Urinary bladder (tissue), 4 donors: ENCODE measurements at places on chromosomes 4 and X. TPM values are rescaled to one million over a fixed set of nuclear protein-coding genes. Genes with fewer than 3 reads are reported as not detected.

MGARP gene
- 1.5 TPM for polyA plus RNA-seq

PCDH11X gene
- 0.23 TPM for polyA plus RNA-seq

TMPRSS11F gene
- polyA plus RNA-seq = not detected

TBX22 gene
- polyA plus RNA-seq = not detected

NDNF gene
- 22.2 TPM for polyA plus RNA-seq

RPS6KA3 gene
- polyA plus RNA-seq = 20.2 TPM

PPARGC1A gene
- 1.3 TPM for polyA plus RNA-seq

ARFIP1 gene
- 23.4 TPM for polyA plus RNA-seq

SOWAHB gene
- polyA plus RNA-seq = 1.0 TPM

SORBS2 gene
- 493 TPM for polyA plus RNA-seq

CCDC158 gene
- 0.23 TPM for polyA plus RNA-seq

RADX gene
- polyA plus RNA-seq = 1.3 TPM

MAGEA4 gene
- not detected for polyA plus RNA-seq

POU4F2 gene
- polyA plus RNA-seq = not detected

SSX4 gene
- not detected for polyA plus RNA-seq

HPSE gene
- polyA plus RNA-seq = 1.2 TPM

GAB1 gene
- 11.4 TPM for polyA plus RNA-seq

MSANTD1 gene
- polyA plus RNA-seq = 0.24 TPM

CCSER1 gene
- 1.4 TPM for polyA plus RNA-seq

DOK7 gene
- polyA plus RNA-seq = 0.96 TPM

PCDH18 gene
- polyA plus RNA-seq = 28.7 TPM

HS3ST1 gene
- 15.8 TPM for polyA plus RNA-seq

SLC25A31 gene
- not detected for polyA plus RNA-seq

ZBED1 gene
- 28.2 TPM for polyA plus RNA-seq

CFAP47 gene
- 0.01 TPM for polyA plus RNA-seq

PNMA3 gene
- 0.08 TPM for polyA plus RNA-seq

GAGE12J gene
- not detected for polyA plus RNA-seq

CT45A8 gene
- not detected for polyA plus RNA-seq

PDS5A gene
- 25.5 TPM for polyA plus RNA-seq

EPHA5 gene
- 0.35 TPM for polyA plus RNA-seq

TSPYL2 gene
- 105 TPM for polyA plus RNA-seq

PAGE5 gene
- polyA plus RNA-seq = not detected

FAM114A1 gene
- polyA plus RNA-seq = 65.8 TPM

ASB12 gene
- 0.39 TPM for polyA plus RNA-seq

VEGFD gene
- 0.94 TPM for polyA plus RNA-seq

MBNL3 gene
- 11.5 TPM for polyA plus RNA-seq

HUWE1 gene
- 54.1 TPM for polyA plus RNA-seq
